ENCODE measurements at places on chromosomes 1 and 21.
A peak's percentile ranks its signal among the peaks of the same experiment; 100 is the strongest.

- peaks cover 3% of the 10 kb centered on the region for H3K27me3 ChIP-seq
- H3K36me3 ChIP-seq = no peaks in the 10 kb centered on the region
- no peak overlapping the region for H3K27ac ChIP-seq
- H3K4me3 ChIP-seq = no peak overlapping the region
- no peak for DNase-seq
These were observed 87.8 kb downstream of the NMNAT2 start for GRCh38 chr1:183330335-183330734.

GRCh38 chr1:91402023-91402422, 2.6 kb downstream of the HFM1 start:
- DNase-seq = no peak
- H3K27ac ChIP-seq = no peak overlapping the region
- H3K4me3 ChIP-seq = no peak overlapping the region

- no peak for DNase-seq
- no peaks in the 10 kb centered on the region for H3K36me3 ChIP-seq
- no peaks in the 10 kb centered on the region for H3K4me1 ChIP-seq
- no peak overlapping the region for H3K4me3 ChIP-seq
- no peak overlapping the region for H3K27ac ChIP-seq
- no peaks in the 10 kb centered on the region for H3K27me3 ChIP-seq
These were observed 144.4 kb upstream of the ZNF644 start for GRCh38 chr1:91166106-91166712.

- H3K27ac ChIP-seq = peak overlapping the region; percentile 53
- peaks cover 10% of the 10 kb centered on the region for H3K4me1 ChIP-seq
- no peaks in the 10 kb centered on the region for H3K36me3 ChIP-seq
- H3K27me3 ChIP-seq = no peaks in the 10 kb centered on the region
These were observed 725 bp downstream of the SLC25A33 start for GRCh38 chr1:9539829-9540550.

DNA sequence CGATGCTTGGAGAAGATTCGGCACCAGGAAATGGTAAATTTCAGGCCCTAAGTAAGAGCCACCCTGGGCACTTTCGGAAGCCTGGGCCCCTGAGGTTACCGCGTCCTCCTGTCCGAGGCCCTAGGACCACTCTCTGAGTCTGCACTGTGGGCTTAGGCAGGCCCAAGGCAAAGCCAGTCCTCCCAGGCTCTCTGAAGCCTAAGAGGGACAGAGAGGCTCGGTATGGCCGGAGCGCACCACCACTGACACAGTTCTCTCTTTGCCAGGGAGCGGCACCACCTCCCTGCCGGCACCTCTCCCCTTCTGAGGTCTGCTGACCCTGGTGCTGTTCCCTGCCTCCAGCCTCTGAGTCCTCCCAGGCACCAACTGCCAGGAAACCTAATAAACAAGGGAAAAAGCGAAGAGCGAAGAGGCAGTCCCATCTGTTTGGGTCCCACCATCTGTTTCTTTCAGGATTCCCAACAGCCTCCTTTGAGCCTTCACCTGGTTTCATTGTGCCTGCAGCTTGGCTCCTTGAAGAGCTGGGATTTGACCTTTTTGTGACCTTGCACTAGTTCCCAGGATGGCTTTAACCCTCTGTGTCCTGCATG, 57.7 kb downstream of the VWA5B1 start:
- no peaks in the 10 kb centered on the region for H3K4me1 ChIP-seq
- H3K27ac ChIP-seq = no peak overlapping the region
- H3K27me3 ChIP-seq = peaks cover 8% of the 10 kb centered on the region
- DNase-seq = no peak

GRCh38 chr1:156414461-156415064, 45.6 kb downstream of the RHBG start:
- H3K4me1 ChIP-seq = peaks cover 1% of the 10 kb centered on the region
- no peak for DNase-seq
- H3K36me3 ChIP-seq = no peaks in the 10 kb centered on the region

GRCh38 chr1:52691821-52692220, 6.3 kb downstream of the COA7 start:
- DNase-seq = no peak
- H3K4me3 ChIP-seq = no peak overlapping the region
- no peak overlapping the region for H3K27ac ChIP-seq
- H3K27me3 ChIP-seq = no peaks in the 10 kb centered on the region
- no peaks in the 10 kb centered on the region for H3K4me1 ChIP-seq
- H3K36me3 ChIP-seq = peaks cover 12% of the 10 kb centered on the region

GRCh38 chr1:114758256-114758832, 560 bp upstream of the CSDE1 start:
- H3K4me1 ChIP-seq = peaks cover 38% of the 10 kb centered on the region
- H3K4me3 ChIP-seq = peak overlapping the region; percentile 99
- H3K36me3 ChIP-seq = peaks cover 4% of the 10 kb centered on the region

GRCh38 chr21:34704119-34704518, 35.3 kb downstream of the CLIC6 start:
- H3K36me3 ChIP-seq = no peaks in the 10 kb centered on the region
- H3K4me1 ChIP-seq = peaks cover 10% of the 10 kb centered on the region

GRCh38 chr1:84844094-84844493, 48.9 kb downstream of the LPAR3 start:
- H3K27ac ChIP-seq = no peak overlapping the region
- H3K4me1 ChIP-seq = no peaks in the 10 kb centered on the region
- no peak for DNase-seq

DNA sequence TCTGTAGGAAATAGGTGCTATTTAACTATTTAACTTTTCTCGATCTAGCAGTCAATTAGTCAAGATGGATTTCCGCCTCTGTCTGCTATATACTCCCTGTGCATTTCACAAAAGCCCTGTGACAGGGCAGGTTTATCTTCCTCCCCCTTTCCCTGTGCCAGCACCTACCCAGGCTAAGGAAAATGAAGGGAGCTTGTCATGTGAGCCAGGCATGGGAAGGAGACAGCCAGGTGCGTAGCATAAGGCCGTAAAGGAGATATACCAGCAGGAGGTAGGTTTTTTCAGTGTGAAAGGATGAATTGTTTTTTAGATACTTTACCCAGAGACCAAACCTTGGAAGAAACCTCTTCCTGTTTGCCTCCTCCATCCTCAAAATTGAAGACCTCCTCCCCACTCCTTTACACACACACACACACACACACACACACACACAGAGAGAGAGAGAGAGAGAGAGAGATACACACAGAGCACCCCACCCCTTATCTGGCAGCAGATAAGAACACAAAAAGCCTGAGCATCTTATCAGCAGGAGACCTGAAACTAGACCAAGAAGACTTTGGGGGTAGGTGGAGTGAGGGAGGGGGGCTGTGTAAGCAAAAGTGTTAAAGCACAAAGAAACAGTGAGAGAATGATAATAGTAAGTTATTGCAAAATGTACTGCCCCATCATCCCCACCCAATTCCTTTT, 12.0 kb upstream of the TARBP1 start:
- H3K27ac ChIP-seq = no peak overlapping the region
- no peaks in the 10 kb centered on the region for H3K36me3 ChIP-seq
- DNase-seq = no peak
- no peaks in the 10 kb centered on the region for H3K4me1 ChIP-seq

DNA sequence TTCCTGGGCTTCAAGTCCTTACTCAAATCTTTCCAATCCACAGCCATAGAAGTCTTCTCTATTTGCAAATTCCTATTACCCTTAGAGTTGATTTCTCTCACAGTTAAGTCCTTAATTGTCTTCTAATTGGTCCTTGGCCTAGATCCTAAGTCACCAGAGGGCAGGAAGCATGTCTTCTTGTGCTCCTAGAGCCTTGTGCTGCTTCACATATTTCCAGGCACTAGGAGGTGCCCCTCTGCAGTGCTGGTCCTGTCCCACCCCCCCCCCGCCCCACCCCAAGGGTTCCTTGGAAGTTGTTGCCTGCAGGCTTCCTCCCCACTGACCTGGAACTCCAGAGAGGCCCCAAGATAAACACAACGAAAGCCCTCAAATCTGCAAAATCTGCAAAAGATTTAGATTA, 28.1 kb upstream of the TARBP1 start:
- no peak overlapping the region for H3K27ac ChIP-seq
- no peaks in the 10 kb centered on the region for H3K4me1 ChIP-seq
- H3K4me3 ChIP-seq = no peak overlapping the region
- DNase-seq = no peak
- H3K36me3 ChIP-seq = no peaks in the 10 kb centered on the region
- no peaks in the 10 kb centered on the region for H3K27me3 ChIP-seq

- no peak for DNase-seq
- H3K27me3 ChIP-seq = peaks cover 3% of the 10 kb centered on the region
- no peaks in the 10 kb centered on the region for H3K36me3 ChIP-seq
- H3K4me1 ChIP-seq = no peaks in the 10 kb centered on the region
- no peak overlapping the region for H3K4me3 ChIP-seq
These were observed 29.7 kb downstream of the UBE2T start for GRCh38 chr1:202311875-202312635.

DNA sequence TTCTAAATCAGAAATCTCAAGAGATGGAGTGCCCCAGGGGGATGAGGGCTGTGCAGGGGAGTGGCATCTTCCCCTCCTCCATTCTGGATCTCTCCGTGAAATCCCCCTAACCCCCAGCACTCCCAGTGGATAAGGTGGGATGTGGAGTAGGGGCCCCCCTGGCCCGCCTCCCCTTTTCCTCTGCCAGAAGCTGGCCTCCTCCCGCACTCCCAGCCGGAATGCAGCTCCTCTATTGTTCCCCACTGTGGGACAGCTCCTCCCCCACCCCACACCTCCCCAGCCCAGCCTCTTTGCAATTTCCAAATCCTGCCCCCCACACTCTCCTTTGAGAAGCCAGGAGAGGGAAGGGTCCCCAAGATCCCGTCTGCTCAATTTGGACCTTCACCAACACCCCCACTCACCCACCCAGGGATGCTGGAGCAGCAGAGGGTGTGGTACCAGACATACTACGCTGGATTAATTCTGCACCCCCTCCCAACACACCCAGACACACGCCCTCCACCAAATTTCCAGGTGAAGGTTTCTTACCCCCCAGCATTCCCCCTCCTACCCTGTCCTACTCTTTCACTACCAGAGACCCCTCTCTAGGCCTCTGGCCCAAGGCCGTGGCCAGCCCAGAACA, 1.9 kb downstream of the MEX3A start:
- H3K27ac ChIP-seq = no peak overlapping the region
- no peak for DNase-seq
- no peaks in the 10 kb centered on the region for H3K36me3 ChIP-seq
- H3K4me1 ChIP-seq = peaks cover 11% of the 10 kb centered on the region
- peaks cover 4% of the 10 kb centered on the region for H3K27me3 ChIP-seq
- no peak overlapping the region for H3K4me3 ChIP-seq

DNA sequence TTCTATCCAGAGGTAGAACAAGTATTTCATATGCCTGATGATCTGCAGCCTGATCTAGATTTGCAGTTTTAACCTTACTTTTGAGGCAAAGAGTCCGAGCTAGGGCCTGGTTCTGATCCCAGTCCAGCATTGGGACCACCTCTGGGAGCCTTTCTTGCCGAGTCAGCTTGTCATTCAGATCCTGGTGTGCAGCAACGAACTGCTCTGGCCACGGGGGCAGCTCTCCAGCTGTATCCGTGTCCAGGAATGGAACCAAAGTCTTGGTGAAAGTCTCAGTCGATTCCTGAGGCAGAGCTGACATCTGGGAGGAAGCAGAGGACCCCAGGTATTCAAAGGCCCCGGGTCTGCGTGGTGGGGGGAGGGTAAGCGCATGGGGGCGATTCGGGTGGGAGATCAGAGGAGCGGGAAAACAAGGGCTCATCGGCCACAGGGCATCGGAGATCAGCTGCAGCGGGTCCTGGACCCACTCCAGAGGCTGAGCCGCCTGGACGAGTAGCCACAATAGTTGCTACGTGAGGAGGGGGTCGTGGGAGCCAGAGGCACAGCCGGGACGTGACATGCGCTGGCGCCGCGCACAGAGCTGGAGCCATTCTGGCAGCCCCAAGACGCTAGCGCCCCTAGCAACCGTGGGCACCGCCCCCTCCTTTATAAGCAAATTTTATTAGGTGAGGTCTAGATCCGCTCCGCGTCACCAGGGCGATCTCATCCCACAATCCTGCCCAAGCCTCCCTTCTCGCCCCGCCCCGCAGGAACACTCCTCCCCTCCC, 32.4 kb upstream of the BSDC1 start:
- H3K4me3 ChIP-seq = no peak overlapping the region
- H3K36me3 ChIP-seq = no peaks in the 10 kb centered on the region
- H3K27ac ChIP-seq = no peak overlapping the region
- peaks cover 3% of the 10 kb centered on the region for H3K4me1 ChIP-seq
- H3K27me3 ChIP-seq = peaks cover 16% of the 10 kb centered on the region

GRCh38 chr1:112956544-112957132, 642 bp upstream of the SLC16A1 start:
- peaks cover 15% of the 10 kb centered on the region for H3K4me1 ChIP-seq
- peak overlapping the region; percentile 89 for H3K27ac ChIP-seq
- no peaks in the 10 kb centered on the region for H3K36me3 ChIP-seq
- H3K27me3 ChIP-seq = no peaks in the 10 kb centered on the region

DNA sequence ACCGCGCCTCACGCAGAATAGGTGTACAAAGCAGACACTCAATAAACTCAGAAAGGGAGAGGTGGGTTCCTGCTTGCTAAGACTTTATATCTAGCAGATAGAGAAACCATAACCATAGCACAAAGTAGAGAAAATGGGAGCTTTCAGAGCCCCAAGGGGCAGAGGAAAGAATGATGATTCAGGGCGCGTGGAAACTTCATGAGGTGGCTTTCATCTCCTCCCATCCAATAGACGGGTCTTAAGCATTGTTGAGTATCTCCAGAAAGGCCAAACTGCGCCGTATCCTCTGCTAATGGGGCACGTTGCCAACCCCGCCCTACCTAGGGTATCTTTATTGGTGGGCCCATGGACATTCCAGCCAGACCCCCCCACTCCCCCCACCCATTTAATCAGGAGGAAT, 778 bp upstream of the MIXL1 start:
- peaks cover 4% of the 10 kb centered on the region for H3K4me1 ChIP-seq
- peaks cover 16% of the 10 kb centered on the region for H3K27me3 ChIP-seq
- H3K36me3 ChIP-seq = no peaks in the 10 kb centered on the region
- no peak overlapping the region for H3K4me3 ChIP-seq
- DNase-seq = no peak

- peak overlapping the region; percentile 71 for H3K27ac ChIP-seq
- peak overlapping the region; percentile 80 for H3K4me3 ChIP-seq
- H3K27me3 ChIP-seq = no peaks in the 10 kb centered on the region
- peaks cover 40% of the 10 kb centered on the region for H3K4me1 ChIP-seq
- no peak for DNase-seq
These were observed 44.3 kb downstream of the CD34 start for GRCh38 chr1:207866471-207867135.

- no peak overlapping the region for H3K4me3 ChIP-seq
- H3K27ac ChIP-seq = no peak overlapping the region
- no peaks in the 10 kb centered on the region for H3K4me1 ChIP-seq
- H3K27me3 ChIP-seq = no peaks in the 10 kb centered on the region
- H3K36me3 ChIP-seq = no peaks in the 10 kb centered on the region
These were observed 44.2 kb downstream of the WDR64 start for GRCh38 chr1:241696172-241696814.

- peaks cover 7% of the 10 kb centered on the region for H3K27me3 ChIP-seq
- no peaks in the 10 kb centered on the region for H3K36me3 ChIP-seq
- H3K4me3 ChIP-seq = no peak overlapping the region
- H3K27ac ChIP-seq = no peak overlapping the region
- H3K4me1 ChIP-seq = peaks cover 4% of the 10 kb centered on the region
These were observed 3.5 kb upstream of the TLCD4 start for GRCh38 chr1:95113684-95114083.

- no peaks in the 10 kb centered on the region for H3K36me3 ChIP-seq
- DNase-seq = no peak
- H3K27me3 ChIP-seq = no peaks in the 10 kb centered on the region
- H3K4me3 ChIP-seq = no peak overlapping the region
These were observed 41.2 kb downstream of the BACE2 start for GRCh38 chr21:41209016-41209619.
